ENCODE measurements at places on chromosomes 5 and 9.

DNA sequence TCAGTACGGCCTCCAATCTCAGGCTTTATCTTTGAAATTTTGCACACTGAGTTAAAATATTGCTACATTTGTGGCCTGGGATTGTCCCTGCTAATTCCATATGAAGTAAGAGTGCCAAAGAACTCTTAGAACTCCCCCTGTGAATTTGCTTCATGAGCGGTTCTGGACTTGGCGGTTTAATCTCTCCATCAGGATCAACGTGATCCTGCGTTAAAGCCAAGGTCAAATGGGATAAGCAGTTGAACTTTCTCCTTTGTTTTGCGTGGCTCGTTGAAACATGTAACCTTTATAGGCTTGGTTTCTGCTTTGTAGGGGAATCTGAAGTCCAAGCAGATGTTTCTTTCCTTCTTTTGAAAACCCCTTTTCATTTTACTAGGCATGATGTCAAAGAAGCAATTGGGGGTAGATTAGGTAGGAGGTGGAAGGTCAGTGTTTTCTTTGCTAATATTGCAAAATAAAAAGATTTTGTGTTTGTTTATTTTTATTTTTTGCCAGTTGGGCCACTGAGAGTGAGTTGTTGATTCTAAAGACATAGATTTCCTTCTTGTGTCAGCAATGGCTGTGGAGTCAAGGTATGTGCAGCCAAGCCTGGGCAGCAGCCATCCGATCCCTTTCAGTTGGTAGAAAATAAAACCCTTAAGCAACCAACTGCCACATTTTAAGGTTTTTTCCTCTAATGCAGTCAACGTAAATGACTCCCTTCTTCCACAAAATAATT, 390.8 kb downstream of the NNT start:
- H3K27me3 ChIP-seq = no peaks in the 10 kb centered on the region
- H3K4me1 ChIP-seq = no peaks in the 10 kb centered on the region

DNA sequence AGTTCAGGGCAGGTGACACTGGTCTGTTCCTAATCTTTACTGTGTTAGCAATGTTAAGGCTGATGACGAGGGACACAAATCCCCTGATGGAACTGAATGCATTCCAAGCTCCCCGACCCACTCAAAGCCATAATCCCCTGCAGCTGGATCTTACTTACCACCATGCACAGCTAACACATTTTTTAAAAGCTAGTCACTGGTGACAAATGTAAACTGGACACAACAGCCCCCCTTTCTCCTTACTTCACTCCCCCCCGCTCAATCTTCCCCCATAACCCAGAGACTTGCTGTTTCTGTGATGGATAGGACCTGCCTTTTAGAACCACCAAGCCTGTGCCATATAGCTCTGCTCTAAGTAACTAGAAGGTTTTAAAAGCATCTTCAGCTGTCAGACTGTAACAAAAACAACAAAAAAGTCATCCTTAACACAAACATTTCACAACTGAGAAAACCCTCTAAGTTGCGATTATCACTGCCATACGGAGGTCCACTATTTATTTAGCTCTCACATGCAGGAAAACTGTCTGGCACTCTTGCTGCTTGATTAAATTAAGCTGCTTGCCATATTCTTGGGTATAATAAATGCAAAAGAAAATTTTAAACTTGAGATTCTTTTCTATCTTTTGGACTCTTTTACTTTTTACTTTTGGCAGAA, 44.4 kb downstream of the BNC2 start:
- H3K4me3 ChIP-seq = no peak overlapping the region
- no peak overlapping the region for H3K27ac ChIP-seq
- DNase-seq = no peak
- no peaks in the 10 kb centered on the region for H3K36me3 ChIP-seq
- no peaks in the 10 kb centered on the region for H3K27me3 ChIP-seq

- peak; percentile 23 for DNase-seq
- H3K4me1 ChIP-seq = peaks cover 4% of the 10 kb centered on the region
- no peaks in the 10 kb centered on the region for H3K36me3 ChIP-seq
- H3K27ac ChIP-seq = no peak overlapping the region
- H3K4me3 ChIP-seq = no peak overlapping the region
- no peaks in the 10 kb centered on the region for H3K27me3 ChIP-seq
Observed at GRCh38 chr5:78887384-78888118, 97.6 kb downstream of the ARSB start.

DNA sequence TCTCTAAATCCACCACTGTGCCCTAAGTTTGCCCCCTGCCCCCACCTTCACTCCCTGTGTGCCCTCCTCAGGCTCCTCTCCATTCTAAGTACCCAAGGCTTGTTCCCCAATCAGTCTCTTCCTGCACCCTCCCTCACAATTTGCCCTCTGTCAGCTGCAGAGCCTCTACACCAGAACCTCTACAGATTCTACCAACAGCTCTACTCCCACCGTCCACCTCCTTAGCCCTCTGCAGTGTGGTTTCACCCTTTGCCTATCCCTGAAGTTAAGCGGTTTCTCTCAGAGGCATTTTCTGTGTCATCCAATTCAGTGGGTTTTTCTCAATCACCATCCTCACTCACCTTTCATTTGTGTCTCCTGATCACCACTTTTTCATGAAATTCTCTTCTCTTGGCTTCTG, 13.2 kb upstream of the ERAP2 start:
- no peaks in the 10 kb centered on the region for H3K27me3 ChIP-seq
- DNase-seq = no peak
- no peaks in the 10 kb centered on the region for H3K36me3 ChIP-seq
- H3K4me3 ChIP-seq = no peak overlapping the region
- H3K27ac ChIP-seq = no peak overlapping the region

- no peak overlapping the region for H3K27ac ChIP-seq
- H3K36me3 ChIP-seq = no peaks in the 10 kb centered on the region
- H3K4me3 ChIP-seq = no peak overlapping the region
Observed at GRCh38 chr9:95773053-95773418, 102.5 kb upstream of the ERCC6L2 start.

DNA sequence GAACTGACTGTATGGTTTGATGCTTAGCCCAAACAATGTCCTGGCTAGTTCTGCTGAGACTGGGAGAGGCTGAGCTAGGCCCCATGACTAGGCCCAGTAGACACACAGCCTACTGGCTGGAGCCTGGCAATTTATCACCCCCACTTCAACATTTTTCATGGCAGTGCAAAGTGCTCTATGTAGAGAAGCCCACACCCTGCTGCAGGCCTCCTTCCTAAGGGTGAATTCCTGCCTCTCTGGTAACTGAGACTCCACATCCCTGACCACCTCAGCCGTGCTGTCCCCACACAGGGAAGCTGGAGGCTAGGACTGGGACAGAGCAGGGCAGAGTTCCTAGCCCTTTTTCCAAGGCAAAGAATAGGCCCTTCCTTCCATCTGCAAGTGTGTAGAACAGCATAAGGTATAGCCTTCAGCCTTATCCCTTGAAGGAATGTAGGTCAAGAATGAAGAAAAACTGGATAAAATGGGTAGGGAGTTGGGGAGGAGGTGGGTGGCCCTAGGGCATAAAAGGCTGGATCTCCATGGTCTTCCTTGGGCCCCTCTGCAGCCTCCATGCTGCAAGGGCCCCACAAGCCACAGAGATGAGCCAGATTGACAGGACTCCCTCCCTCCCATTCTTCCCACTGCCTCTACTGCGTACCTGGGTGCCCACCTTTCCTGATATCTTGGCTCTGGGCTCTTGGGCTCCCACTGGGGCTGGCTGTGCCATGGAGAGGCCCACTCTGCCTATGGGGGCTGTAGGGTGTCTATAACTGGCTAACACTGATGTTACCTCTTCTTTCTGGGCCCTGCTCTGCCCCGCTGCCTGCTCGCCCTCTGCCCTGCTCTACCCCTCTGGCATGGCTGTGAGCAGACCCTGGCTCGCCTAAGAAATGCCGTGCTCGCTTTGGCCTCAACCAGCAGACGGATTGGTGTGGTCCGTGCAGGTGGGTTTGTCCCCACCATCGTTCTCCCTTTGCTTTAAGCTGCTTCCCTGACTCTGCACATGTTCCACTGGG, 29.8 kb downstream of the TCF7 start:
- no peaks in the 10 kb centered on the region for H3K4me1 ChIP-seq
- H3K27me3 ChIP-seq = no peaks in the 10 kb centered on the region
- H3K36me3 ChIP-seq = 0 out of 2 replicates have a peak, but pooled peaks cover 7% of the 10 kb centered on the region
- no peak for DNase-seq
- no peak overlapping the region for H3K27ac ChIP-seq
- no peak overlapping the region for H3K4me3 ChIP-seq

GRCh38 chr9:94014920-94015319, 59.8 kb upstream of the BARX1 start:
- DNase-seq = no peak
- no peaks in the 10 kb centered on the region for H3K27me3 ChIP-seq

Measured in MM.1S (cell line).